ENCODE measurements at places on chromosomes 1 and 21.

GRCh38 chr1:155977690-155978324 is 540 bp downstream of the ARHGEF2 start:
- peak; percentile 68 for DNase-seq
- peak overlapping the region; percentile 91 for H3K4me3 ChIP-seq
- peak overlapping the region; percentile 98 for H3K27ac ChIP-seq
- peaks cover 15% of the 10 kb centered on the region for H3K36me3 ChIP-seq

GRCh38 chr1:85934516-85934915 is 222.1 kb downstream of the COL24A1 start:
- no peak overlapping the region for H3K27ac ChIP-seq
- no peak for DNase-seq
- no peak overlapping the region for H3K4me3 ChIP-seq

DNA sequence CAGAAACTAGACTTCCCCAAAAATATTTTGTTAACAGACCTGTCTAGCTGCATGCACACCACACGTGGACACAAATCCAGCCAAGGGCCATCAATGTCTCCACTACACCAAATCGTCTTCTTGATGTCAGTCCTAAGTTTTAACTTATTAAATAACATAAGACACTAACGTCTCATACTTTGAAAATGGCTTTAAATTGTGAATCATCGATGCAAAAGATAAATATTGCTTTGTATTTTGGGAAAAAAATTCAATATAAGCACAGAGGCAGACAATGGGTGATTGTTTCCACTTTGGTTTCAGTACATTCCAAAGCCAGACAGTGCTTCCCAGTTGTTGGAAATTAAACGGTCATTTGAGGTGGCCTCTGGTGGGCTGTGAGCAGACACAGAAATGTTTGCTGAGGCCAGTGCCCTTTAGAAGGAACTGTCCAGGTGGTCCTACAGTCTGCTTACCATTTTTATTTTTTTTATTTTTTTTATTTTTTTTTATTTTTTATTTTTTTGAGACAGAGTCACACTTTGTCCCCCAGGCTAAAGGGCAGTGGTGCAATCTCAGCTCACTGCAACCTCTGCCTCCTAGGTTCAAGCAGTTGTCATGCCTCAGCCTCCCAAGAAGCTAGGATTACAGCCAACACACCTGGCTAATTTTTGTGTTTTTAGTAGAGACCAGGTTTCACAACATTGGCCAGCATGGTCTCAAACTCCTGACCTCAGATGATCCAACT is 1.8 kb upstream of the KIAA2013 start:
- H3K27me3 ChIP-seq, result no peaks in the 10 kb centered on the region
- H3K36me3 ChIP-seq, result peaks cover 3% of the 10 kb centered on the region
- H3K4me3 ChIP-seq, result peak overlapping the region; percentile 37
- DNase-seq, result no peak
- H3K27ac ChIP-seq, result no peak overlapping the region

GRCh38 chr1:8886589-8886988 is 8.1 kb upstream of the ENO1 start:
- DNase-seq, result no peak
- no peak overlapping the region for H3K27ac ChIP-seq
- H3K27me3 ChIP-seq, result no peaks in the 10 kb centered on the region
- H3K4me3 ChIP-seq, result no peak overlapping the region

DNA sequence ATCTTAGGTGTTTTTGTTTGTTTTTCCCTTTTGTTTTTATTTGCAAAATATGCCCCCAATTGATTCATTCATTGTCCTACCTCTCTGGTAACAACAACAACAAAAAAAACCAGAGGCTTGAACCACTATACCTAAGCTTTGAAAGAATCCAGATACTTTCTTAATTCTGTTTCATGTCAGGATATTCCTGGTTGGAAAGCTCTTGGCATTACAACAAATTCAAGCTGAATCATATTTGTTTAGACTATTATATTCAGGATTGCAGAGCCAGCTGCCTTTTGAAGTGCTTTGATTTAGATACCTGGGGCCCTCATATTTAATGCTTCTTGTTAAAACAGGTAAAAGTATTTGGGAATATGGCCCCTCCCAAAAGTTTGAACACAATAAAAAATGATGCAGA is 22.9 kb upstream of the ZNF326 start:
- no peaks in the 10 kb centered on the region for H3K27me3 ChIP-seq
- DNase-seq, result no peak
- no peak overlapping the region for H3K27ac ChIP-seq
- peaks cover 10% of the 10 kb centered on the region for H3K4me1 ChIP-seq
- no peak overlapping the region for H3K4me3 ChIP-seq

DNA sequence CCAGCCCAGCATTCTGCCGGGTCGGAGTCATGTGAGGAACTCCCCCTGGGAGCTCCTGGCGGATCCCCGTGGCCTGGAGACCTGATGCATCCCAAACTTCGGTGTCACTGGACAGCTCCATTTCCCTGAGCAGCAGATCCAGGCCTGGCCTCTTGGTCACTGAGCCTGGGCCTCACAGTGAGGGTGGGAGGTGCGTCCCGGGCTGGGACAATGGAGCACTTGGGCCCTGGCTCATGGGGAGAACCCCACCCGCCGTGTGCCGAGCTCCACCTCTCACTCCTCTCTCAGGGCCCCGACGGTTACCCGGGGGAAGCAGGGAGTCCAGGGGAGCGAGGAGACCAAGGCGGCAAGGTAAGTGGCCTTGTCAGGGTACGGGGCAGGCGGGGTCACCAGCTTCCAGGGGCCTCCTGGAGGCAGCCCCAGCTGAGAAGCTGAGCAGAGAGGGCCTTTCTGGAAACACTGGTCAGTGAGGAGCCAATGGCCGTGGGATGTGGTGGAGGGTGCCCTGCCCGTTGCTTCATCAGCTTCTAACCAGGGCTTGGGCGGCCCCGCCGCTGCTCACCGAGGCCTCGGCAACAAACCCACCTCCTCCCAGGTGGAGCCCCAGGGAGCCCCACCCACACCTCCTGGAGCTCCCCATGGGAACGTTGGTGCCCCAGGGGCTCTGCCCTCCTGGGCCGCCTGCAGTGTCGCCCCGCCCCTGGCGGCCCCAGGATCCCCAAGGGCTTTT is 19.8 kb downstream of the COL6A2 start:
- no peaks in the 10 kb centered on the region for H3K36me3 ChIP-seq
- H3K4me3 ChIP-seq, result no peak overlapping the region
- DNase-seq, result no peak
- no peak overlapping the region for H3K27ac ChIP-seq
- no peaks in the 10 kb centered on the region for H3K27me3 ChIP-seq

GRCh38 chr1:209414803-209415329 is 168.6 kb upstream of the CAMK1G start:
- H3K4me1 ChIP-seq, result no peaks in the 10 kb centered on the region
- DNase-seq, result no peak
- no peak overlapping the region for H3K27ac ChIP-seq
- H3K36me3 ChIP-seq, result no peaks in the 10 kb centered on the region
- H3K27me3 ChIP-seq, result peaks cover 30% of the 10 kb centered on the region

DNA sequence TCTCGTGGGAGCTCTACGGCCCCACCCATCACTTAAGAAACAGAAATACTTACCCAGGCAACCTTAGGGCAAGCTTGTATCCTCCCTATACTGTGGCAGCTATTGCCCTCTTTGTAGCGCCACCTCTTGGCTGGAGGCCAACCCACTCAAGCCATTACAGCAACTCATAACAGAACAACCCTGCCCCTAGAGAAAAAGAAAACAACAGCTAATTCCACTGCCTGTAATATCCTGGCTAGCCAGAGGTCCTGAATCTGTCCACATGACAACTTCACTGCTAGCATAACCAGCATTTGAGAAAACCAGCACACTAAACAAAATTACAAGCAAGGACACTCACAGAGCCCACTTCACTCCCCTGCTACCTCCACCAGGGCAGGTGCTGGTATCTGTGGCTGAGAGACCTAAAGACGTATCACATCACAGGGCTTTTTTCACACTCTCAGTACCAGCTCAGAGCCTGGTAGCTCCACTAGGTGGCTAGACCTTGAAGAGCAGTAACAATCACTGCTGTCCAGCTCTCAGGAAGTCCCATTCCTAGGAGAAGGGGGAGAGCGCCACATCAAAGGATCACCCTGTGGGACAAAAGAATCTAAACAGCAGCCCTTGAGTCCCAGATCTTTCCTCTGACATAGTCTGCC is 14.5 kb upstream of the MX1 start:
- H3K36me3 ChIP-seq, result peaks cover 10% of the 10 kb centered on the region
- H3K4me1 ChIP-seq, result no peaks in the 10 kb centered on the region
- no peak overlapping the region for H3K4me3 ChIP-seq
- DNase-seq, result no peak
- no peak overlapping the region for H3K27ac ChIP-seq

DNA sequence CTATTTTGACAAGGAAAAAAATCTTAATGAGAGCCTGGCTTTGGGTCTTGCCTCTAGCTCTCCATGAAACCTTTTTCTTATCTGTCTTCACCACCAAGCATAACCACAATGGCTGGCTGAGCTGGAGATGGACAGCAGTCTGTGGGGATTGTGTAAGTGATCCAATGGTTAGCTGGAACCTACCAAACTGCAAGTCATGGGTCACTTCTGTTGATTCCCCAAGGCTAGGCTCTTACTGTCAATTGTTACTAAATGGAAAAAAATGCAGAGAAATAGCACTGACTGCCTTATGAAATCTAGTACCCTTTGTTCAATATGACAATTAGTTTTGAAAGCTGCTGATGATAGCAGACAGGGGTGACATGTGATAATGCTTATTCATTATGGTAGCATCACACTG is 359.0 kb downstream of the ST6GALNAC3 start:
- no peak overlapping the region for H3K4me3 ChIP-seq
- no peak overlapping the region for H3K27ac ChIP-seq
- H3K4me1 ChIP-seq, result no peaks in the 10 kb centered on the region

DNA sequence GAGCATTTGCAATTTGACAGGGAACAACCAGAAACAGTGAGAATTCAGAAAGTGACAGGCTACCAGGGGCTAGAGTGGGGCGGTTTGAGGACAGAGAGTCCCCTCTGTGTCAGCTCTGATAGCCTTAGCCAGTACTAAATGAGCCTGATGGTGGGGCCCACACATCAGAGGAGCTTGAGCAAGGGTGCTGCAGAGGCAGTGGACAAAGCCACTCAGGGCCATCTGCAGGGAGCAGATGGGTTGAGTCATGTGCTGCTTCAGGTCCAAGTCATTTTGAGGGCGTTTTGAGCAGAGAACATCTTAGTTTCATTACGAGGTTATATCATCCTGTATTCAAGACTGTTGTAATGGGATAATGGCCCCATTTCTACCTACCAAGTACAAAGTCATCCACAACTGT is 7.7 kb downstream of the LRRC52 start:
- H3K27ac ChIP-seq, result no peak overlapping the region
- H3K27me3 ChIP-seq, result peaks cover 45% of the 10 kb centered on the region

GRCh38 chr1:76463278-76463677 is 388.7 kb downstream of the ST6GALNAC3 start:
- no peak overlapping the region for H3K27ac ChIP-seq
- no peak for DNase-seq
- H3K4me3 ChIP-seq, result no peak overlapping the region
- no peaks in the 10 kb centered on the region for H3K27me3 ChIP-seq

- H3K4me1 ChIP-seq, result no peaks in the 10 kb centered on the region
- H3K36me3 ChIP-seq, result no peaks in the 10 kb centered on the region
- H3K27ac ChIP-seq, result no peak overlapping the region
- peaks cover 14% of the 10 kb centered on the region for H3K27me3 ChIP-seq
- no peak overlapping the region for H3K4me3 ChIP-seq
- no peak for DNase-seq
These were observed 25.4 kb upstream of the FMO1 start for GRCh38 chr1:171222936-171223335.

GRCh38 chr1:201215531-201216357 is 25.1 kb downstream of the IGFN1 start:
- no peak overlapping the region for H3K27ac ChIP-seq
- H3K36me3 ChIP-seq, result no peaks in the 10 kb centered on the region
- peaks cover 17% of the 10 kb centered on the region for H3K27me3 ChIP-seq
- no peak for DNase-seq

DNA sequence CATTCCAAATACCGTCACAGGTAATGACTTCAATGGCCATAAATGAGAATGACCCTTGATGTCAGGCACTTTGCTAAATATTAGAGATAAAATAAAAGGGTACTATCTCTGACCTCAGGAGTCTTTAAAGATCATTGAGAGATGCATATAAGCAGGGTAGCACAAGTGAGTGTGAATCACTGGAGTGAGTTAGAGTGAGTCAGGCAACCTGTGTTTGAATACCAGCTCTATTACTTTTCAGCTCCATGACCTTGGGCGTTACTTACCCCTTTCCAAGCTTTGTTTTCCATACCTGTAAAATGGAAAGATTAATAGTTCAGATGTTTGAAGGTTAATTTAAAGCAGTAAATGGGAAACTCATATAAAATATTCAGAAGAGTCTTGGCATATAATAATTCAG is 1058.0 kb upstream of the ADGRL4 start:
- DNase-seq, result no peak
- H3K27ac ChIP-seq, result no peak overlapping the region
- H3K36me3 ChIP-seq, result no peaks in the 10 kb centered on the region
- no peak overlapping the region for H3K4me3 ChIP-seq

DNA sequence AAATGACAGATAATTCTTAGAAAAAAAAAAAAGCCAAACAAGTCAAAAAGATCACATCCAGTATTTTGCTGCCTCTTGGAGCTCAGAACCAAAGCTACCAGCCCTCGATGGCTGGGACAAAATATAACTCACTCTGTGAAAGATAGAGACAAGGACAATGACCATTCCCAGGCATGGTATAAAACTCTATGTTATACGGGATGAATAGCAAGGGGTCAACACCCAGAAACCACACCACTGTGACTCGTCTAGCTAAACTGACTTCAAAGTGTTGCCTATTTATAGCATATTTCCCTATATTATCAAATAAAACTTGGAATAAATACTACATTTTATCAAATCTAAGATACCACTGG is 10.1 kb downstream of the TMEM63A start:
- H3K4me3 ChIP-seq, result no peak overlapping the region
- H3K27ac ChIP-seq, result no peak overlapping the region
- no peaks in the 10 kb centered on the region for H3K27me3 ChIP-seq
- no peak for DNase-seq

GRCh38 chr1:236024641-236025040 is 40.2 kb downstream of the NID1 start:
- H3K36me3 ChIP-seq, result no peaks in the 10 kb centered on the region
- peaks cover 13% of the 10 kb centered on the region for H3K4me1 ChIP-seq
- no peak overlapping the region for H3K27ac ChIP-seq
- no peak overlapping the region for H3K4me3 ChIP-seq
- DNase-seq, result no peak

DNA sequence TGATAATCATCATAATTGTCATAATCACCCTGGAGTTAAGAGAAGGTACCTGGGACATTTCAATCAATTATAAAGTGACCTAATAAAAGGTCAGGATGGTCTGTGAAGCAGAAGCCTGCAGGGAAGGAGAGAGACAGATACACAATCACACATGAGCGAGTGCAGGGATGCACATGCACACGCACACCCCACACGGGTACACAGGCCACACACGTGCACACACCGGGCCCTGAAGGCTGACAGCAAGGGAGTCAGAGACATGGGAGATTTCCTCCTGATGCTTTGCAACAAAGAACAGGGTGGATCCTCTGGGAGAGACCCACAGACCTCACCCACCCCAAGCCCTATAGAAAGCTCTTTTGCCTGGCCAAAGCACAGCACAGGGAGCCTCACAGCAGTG is 82.3 kb upstream of the ZC3H12A start:
- no peak overlapping the region for H3K4me3 ChIP-seq
- H3K27me3 ChIP-seq, result peaks cover 48% of the 10 kb centered on the region
- H3K27ac ChIP-seq, result no peak overlapping the region
- no peak for DNase-seq
